ENCODE measurements at places on chromosomes 2 and 18. TPM values are rescaled to one million over a fixed set of nuclear protein-coding genes. Genes with fewer than 3 reads are reported as not detected.

The COL4A3 gene
- total RNA-seq, result not detected

The KCNJ3 gene
- not detected for total RNA-seq

The TCF23 gene
- not detected for total RNA-seq

The USP37 gene
- 30.5 TPM for total RNA-seq

The RFTN2 gene
- total RNA-seq, result not detected

The RESP18 gene
- not detected for total RNA-seq

- H3K27me3 ChIP-seq, result peaks cover 24% of the 10 kb centered on the region
- H3K4me3 ChIP-seq, result no peak overlapping the region
- no peak overlapping the region for H3K27ac ChIP-seq
- no peak for DNase-seq
Observed at GRCh38 chr2:111659361-111660333, 224.3 kb downstream of the ANAPC1 start.

DNA sequence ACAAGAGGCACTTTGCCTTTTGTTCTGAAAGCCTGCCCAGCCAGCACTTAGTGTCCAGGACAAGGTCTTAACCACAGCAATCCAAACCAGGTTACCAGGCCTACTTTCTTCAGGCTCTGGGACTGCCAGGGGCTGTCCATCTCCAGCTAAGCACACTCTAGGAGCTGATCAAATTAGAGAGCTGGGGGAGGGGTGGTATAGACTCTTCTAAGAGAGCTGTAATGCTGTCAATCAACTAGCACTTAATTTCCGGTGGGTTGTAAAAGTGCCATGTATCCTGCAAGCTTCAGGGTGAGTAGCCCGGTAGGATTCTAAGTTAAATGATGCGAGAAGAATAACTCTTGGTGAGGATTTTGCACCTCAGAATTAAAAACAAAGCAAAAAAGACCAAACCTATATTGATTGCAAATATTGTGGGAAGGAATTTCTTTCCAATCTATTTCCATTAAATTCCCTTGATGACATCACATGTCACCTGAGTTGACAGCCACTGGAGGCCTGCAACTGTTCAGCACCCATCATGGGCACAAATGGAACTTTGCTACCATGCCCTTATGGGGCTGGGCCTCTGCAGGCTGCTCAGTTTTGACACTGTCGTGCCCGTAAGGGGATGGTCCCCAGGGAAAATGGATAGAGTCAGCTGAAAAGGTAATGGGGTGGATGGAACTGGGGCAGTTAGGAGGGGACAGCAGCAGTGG is 8.7 kb upstream of the COX7A2L start:
- H3K4me1 ChIP-seq, result peaks cover 3% of the 10 kb centered on the region
- H3K27ac ChIP-seq, result no peak overlapping the region
- DNase-seq, result no peak
- no peaks in the 10 kb centered on the region for H3K27me3 ChIP-seq
- no peaks in the 10 kb centered on the region for H3K36me3 ChIP-seq
- no peak overlapping the region for H3K4me3 ChIP-seq

DNA sequence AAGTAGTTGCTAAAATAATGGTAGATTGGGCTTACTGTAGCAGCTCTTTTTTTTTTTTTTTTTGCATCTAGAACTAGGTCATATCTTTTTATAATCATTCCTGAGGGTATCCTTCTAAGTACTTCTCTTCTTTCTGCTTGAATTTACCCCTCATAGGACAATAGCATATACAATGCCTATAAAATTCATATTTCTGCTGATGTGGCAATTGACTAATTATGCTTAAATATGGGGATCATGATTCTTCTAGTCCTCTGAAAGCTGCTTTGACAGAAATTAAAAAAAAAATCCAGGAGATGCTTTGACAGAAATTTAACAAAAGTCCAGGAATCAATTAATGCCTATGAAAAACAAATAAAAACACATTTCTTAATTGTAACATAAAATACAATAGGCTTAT is 358.4 kb downstream of the CCDC85A start:
- no peak for DNase-seq
- H3K4me1 ChIP-seq, result no peaks in the 10 kb centered on the region
- no peaks in the 10 kb centered on the region for H3K27me3 ChIP-seq
- no peak overlapping the region for H3K4me3 ChIP-seq
- H3K36me3 ChIP-seq, result no peaks in the 10 kb centered on the region
- H3K27ac ChIP-seq, result no peak overlapping the region

- H3K4me3 ChIP-seq, result no peak overlapping the region
- H3K4me1 ChIP-seq, result peaks cover 2% of the 10 kb centered on the region
- H3K36me3 ChIP-seq, result no peaks in the 10 kb centered on the region
- DNase-seq, result no peak
Observed at GRCh38 chr2:172856606-172857005, 121.0 kb downstream of the RAPGEF4 start.

GRCh38 chr18:2154278-2154677 is 417.0 kb downstream of the METTL4 start:
- no peaks in the 10 kb centered on the region for H3K36me3 ChIP-seq
- H3K27ac ChIP-seq, result no peak overlapping the region
- H3K4me1 ChIP-seq, result no peaks in the 10 kb centered on the region
- no peak overlapping the region for H3K4me3 ChIP-seq

GRCh38 chr2:119947535-119947934 is 65.3 kb upstream of the EPB41L5 start:
- peaks cover 72% of the 10 kb centered on the region for H3K36me3 ChIP-seq
- H3K27me3 ChIP-seq, result no peaks in the 10 kb centered on the region
- H3K4me3 ChIP-seq, result no peak overlapping the region
- H3K4me1 ChIP-seq, result peaks cover 19% of the 10 kb centered on the region
- DNase-seq, result no peak

DNA sequence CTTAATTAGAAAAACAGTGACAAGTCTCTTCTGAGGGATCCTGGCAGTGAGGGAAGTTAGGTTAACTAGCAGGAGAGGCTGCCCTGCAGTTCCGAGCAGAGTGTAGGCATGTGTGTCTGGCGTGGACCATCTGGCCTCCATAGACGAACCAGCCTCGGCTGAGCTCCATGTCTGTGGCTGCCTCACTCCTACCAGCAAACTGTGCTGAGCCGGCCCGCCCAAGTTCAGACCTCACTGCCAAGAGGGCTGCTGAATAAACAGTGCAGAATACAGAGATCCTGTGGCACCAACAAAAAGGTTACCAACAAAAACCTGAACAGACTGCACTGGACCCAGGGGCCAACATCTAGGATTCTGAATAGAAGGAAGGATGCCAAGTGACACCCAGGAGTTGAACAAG is 27.3 kb downstream of the INO80C start:
- no peaks in the 10 kb centered on the region for H3K4me1 ChIP-seq
- no peak overlapping the region for H3K27ac ChIP-seq
- no peak overlapping the region for H3K4me3 ChIP-seq
- peaks cover 18% of the 10 kb centered on the region for H3K36me3 ChIP-seq

DNA sequence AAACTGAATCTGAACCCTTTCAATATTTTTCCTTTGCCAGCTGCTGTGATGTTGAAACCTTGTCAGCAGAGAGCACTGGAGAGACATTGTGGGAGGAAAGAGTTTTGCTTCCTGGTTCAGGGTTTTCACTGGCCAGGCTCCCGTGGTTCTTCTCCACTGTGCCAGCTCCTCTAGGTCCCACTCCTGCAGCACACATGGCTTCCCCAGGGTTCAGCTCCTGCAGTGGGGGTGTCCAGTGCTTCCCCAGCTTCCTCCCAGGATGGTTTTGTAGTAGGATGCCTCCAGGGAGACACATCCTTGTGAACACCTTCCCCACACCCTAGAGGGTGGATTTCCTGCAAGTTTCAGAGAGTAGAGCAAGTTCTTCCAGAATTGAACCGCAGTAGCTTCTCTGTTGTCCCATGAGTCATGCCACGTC is 24.0 kb upstream of the SULT1C3 start:
- H3K27me3 ChIP-seq, result peaks cover 6% of the 10 kb centered on the region
- H3K4me3 ChIP-seq, result no peak overlapping the region
- H3K4me1 ChIP-seq, result no peaks in the 10 kb centered on the region
- H3K27ac ChIP-seq, result no peak overlapping the region
- no peaks in the 10 kb centered on the region for H3K36me3 ChIP-seq
- no peak for DNase-seq

DNA sequence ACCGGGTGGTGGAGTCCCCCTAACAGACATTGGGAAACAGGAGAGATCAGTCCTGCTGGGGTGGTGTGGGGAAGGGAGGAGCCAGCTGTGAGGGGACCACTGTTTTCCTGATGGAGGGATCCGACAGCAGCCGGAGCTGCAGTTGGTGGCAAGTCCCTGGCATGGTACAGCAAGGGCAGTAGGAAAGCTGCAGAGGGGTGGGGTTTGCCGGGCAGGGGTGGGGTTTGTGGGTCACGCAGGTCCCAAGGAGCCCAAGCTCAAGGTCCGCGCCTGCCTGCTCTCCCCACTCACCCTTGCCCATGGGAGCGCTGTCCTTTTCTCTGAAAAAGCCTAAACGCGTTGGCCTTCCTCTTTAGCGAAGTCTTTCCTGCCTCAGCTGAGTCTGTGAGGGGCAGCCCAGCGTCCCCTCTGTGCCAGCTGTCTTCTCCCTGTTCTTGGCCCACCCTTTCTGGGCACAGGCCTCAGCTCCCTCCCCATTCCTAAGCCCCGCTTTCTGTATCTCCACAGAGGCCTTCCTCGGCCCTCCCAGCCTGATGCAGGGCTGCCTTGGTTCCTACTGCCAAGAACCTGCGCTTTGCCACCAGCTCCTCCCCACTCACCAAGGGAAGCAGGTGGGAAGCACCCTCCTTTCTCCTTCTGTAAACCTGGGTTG is 29.3 kb upstream of the INHBB start:
- H3K4me3 ChIP-seq, result no peak overlapping the region
- H3K27me3 ChIP-seq, result no peaks in the 10 kb centered on the region
- H3K36me3 ChIP-seq, result no peaks in the 10 kb centered on the region
- peaks cover 43% of the 10 kb centered on the region for H3K4me1 ChIP-seq

DNA sequence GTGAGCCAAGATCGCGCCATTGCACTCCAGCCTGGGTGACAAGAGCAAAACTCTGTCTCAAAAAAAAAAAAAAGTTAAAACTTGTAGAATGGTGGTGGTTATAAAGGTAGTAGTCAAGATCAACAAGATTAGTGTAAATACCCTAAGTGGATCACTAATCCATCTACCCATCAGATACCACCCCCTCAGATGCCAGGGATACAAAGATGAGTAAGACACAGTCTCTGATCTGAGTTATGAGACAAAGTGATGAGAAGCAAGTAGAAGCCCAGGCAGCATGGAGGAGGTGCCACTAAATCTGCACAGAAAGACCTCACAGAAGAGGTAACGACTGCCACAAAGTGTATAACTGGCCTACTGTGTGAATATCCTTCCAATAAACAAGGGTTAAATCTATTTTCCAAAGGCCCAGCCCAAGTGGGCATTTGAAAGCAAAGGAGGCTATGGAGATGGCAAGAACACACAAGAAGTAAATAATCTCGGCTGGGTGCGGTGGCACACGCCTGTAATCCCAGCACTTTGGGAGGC is 20.2 kb downstream of the NFE2L2 start:
- no peaks in the 10 kb centered on the region for H3K27me3 ChIP-seq
- H3K4me3 ChIP-seq, result no peak overlapping the region
- H3K36me3 ChIP-seq, result peaks cover 53% of the 10 kb centered on the region
- H3K4me1 ChIP-seq, result peaks cover 79% of the 10 kb centered on the region

GRCh38 chr18:21257386-21257785 is 15.4 kb downstream of the GREB1L start:
- H3K27ac ChIP-seq, result no peak overlapping the region
- H3K36me3 ChIP-seq, result no peaks in the 10 kb centered on the region
- DNase-seq, result no peak

DNA sequence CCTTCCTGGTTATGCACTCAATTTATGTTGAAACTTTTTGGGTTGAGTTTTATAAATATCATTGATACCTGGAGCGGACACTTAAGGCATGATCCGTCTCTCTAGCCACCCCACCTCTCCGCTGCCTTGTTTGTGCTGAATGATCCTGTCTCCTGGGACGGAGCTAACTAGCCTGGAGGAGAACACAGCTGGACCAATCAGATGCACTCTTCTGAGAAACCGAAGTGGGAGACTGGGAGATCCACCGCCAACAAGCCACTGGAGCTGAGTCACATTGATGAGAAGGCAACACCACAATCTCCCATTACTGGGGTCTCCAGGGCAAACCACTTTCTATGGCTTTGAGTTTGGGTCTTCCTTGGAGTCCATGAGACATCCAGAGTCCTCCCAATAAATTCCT is 29.3 kb downstream of the CYP26B1 start:
- no peak overlapping the region for H3K27ac ChIP-seq
- no peaks in the 10 kb centered on the region for H3K36me3 ChIP-seq
- H3K4me1 ChIP-seq, result no peaks in the 10 kb centered on the region

DNA sequence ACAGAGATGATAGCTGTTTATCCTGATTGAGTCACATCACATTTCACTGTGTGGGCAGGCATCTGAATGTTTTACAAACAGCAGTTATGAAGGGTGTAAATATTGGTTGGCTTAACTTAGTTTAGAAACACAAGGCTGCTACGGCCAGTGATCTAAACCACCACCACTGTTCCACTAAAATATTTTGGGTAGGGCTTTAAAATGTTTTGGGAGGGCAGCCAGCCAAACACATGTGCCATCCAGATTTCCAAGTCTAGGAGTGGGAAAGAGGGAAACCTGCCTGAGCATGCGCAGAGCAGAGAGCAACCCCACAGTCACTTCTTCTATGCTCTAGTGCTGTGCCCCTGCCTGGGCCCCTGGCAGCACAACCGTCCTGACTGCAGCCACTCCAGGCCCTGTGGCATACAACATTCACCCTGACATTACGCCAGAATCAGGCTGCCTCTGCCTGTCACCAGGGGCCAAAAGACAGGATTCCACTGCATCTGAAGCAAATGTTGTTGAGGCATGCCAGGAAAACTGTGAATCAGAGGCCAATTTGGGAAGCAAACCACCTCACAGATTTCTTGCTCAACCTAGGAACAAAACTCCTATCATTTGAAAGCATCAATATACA is 74.8 kb upstream of the COL5A2 start:
- H3K4me1 ChIP-seq, result no peaks in the 10 kb centered on the region
- DNase-seq, result no peak
- H3K27me3 ChIP-seq, result no peaks in the 10 kb centered on the region
- no peaks in the 10 kb centered on the region for H3K36me3 ChIP-seq
- no peak overlapping the region for H3K27ac ChIP-seq

DNA sequence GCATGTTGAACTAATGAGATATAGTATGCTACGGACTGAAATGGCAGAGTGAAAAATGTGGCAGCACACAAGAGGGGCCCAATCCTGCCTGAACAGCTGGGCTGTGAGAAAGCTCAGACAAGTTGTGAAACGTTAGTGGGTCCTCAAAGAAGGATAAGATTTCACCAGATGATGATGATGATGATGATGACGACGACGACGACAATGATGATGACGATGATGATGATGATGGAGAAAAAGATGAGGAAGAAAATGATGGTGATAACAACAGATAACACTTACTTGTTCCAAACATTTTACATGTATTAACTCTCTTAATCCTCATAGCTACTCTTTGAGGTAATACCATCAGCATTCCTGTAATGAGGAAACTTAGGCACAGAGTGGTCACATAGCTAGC is 94.2 kb downstream of the WDPCP start:
- no peak overlapping the region for H3K27ac ChIP-seq
- DNase-seq, result no peak
- no peak overlapping the region for H3K4me3 ChIP-seq
- no peaks in the 10 kb centered on the region for H3K27me3 ChIP-seq
- no peaks in the 10 kb centered on the region for H3K4me1 ChIP-seq
- H3K36me3 ChIP-seq, result no peaks in the 10 kb centered on the region

GRCh38 chr2:59312967-59313940 is 1072.1 kb upstream of the FANCL start:
- no peaks in the 10 kb centered on the region for H3K36me3 ChIP-seq
- DNase-seq, result no peak
- H3K4me1 ChIP-seq, result peaks cover 4% of the 10 kb centered on the region
- H3K27ac ChIP-seq, result no peak overlapping the region

Measured in activated CD4-positive, alpha-beta T cell treated with anti-CD3 and anti-CD28 coated beads, Interleukin-2, amount 10 ng/mL, durations not matched to agents 7 days and 5 days (primary cell).